Activated CD8-positive, alpha-beta T cell treated with anti-CD3 and anti-CD28 coated beads for 36 hours (primary cell): ENCODE measurements at places on chromosomes 4 and X. TPM values are rescaled to one million over a fixed set of nuclear protein-coding genes. Genes with fewer than 3 reads are reported as not detected.
A peak's percentile ranks its signal among the peaks of the same experiment; 100 is the strongest.

The STOX2 gene
- not detected for total RNA-seq

DNA sequence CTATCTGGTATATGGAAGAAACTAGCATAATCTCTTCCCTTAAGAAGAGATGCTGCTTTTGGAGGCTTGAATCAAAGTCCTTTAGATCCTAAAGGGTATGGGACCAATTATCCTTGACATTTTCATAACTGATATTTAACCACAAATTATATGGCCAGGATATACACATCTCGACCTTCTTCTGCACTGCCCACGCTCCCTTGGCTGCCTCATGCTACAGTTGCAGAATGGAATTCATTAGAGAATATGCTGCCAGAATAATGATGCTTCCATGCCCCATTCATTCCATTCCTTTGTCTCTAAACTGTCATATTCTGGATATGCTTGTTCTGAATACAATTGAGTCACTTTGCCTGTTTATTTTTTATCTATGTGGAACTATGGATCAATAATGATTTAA lies 157.1 kb upstream of the PACRGL start:
- no peak for DNase-seq

- DNase-seq: no peak
These were observed 2.9 kb downstream of the TMEM128 start for GRCh38 chr4:4245172-4245571.

GRCh38 chrX:153968255-153968654 lies 3.4 kb downstream of the HCFC1 start:
- DNase-seq: no peak

DNA sequence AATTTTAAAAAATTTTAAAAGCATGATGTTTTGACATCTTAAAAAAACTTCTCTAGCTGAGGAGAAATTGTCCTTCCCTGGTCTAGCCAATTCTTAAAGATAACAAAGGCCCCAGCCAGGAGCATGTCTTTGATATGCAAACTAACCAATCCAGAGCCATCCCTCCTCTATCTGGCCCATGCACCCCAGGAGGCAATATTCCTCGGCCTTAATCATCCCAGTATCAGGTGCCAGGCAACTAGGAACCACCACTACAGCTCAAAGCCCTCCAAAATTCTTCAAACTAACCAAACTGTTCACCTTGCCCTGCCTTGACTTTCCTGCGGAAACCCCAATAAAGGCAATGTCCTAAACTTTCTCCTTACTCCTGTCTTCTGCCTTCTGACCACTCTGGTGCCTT lies 97.8 kb upstream of the USP9X start:
- no peak for DNase-seq

- no peak for DNase-seq
These were observed 41.8 kb downstream of the RBM47 start for GRCh38 chr4:40587826-40588225.

DNA sequence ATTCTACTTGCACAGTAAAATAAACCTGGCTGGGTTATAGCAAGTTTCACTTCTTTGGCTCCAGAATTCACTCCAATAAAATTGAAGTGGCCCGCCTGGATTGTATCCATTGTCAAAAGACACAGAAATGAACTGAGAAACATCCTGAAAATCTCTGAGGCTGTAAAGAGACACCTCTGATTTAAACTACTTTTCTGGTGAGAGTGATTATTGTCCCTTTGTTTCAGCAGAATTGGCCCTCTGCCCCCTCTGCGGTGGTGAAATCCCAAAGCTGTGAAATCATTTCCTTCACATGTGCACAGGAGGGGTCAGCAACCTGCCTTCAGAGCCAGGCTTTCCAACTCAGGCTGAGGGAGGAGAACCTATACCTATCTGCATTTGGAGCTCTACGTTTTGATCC lies 23.0 kb downstream of the GAB3 start:
- DNase-seq: no peak

GRCh38 chr4:77199701-77200100 lies 42.7 kb downstream of the CCNG2 start:
- DNase-seq: no peak

DNA sequence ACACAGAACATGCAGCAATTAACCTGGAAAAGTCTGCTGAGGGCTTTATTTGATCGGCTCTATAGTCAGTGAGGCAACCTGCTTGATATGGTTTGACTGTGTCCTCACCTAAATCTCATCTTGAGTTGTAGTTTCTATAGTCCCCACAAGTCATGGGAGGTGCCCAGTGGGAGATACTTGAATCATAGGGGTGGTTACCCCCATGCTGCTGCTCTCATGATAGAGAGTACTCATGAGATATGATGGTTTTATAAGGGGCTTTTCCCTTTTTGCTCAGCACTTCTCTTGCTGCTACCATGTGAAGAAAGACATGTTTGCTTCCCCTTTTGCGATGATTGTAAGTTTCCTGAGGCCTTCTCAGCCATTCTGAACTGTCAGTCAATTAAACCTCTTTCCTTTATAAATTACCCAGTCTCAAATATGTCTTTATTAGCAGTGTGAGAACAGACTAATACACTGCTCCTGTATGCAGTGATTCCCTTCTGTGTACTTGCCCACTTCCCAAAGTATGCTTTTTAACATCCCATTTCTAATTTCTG lies 78.2 kb downstream of the NPFFR2 start:
- no peak for DNase-seq

DNA sequence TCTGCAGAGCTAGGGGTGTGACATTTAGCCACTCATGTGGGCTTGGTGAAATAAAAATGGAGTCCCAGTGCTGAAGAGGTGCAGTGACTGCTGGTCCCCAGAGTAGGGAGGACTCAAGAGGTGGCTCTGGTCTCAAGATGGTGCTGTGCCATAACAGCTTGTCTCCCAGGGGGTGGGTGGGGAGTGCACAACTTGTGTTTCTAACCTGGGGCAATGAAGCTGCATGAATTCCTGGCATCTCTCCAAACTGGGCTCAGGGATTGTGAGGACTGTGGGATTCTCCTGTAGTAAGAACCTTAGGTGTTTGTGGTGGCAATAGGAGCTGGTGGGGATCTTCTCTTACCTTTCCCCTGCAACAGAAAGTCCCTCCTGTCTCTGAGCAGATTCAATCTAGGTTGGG lies 278.9 kb upstream of the SFRP2 start:
- no peak for DNase-seq

GRCh38 chr4:148225639-148226038 lies 216.6 kb downstream of the NR3C2 start:
- DNase-seq: no peak

The MAGEA4 gene
- not detected for total RNA-seq

The GALNTL6 gene
- total RNA-seq: not detected

The XAGE1B gene
- not detected for total RNA-seq

DNA sequence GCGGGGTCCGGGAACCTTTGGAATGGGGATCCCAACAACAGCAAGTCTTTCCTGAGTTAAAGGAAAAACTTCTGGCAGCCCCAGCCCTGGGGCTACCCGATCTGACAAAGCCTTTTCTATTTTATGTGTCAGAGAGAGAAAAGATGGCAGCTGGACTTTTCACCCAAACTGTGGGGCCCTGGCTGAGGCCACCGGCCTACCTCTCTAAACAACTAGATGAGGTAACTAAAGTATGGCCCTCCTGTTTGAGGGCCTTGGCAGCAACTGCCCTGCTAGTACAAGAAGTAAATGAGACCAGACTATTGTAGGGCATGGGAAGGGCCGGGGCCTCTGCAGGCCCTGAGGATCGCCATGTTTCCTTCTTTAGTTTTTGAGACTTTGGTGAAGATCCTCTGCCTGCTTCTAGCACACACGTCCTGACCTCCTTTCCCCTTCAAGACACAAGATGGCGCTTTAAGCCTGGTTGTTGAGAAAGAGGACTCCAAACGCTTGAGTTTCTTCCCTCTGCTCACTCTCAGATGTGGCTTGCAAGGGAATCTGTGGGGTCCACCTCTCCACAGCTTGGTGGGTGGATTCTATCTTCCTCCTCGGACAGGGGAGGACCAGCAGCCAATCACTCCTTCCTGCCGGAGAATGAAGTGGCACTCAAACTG lies 18.5 kb upstream of the DRD5 start:
- DNase-seq: peak; percentile 62

DNA sequence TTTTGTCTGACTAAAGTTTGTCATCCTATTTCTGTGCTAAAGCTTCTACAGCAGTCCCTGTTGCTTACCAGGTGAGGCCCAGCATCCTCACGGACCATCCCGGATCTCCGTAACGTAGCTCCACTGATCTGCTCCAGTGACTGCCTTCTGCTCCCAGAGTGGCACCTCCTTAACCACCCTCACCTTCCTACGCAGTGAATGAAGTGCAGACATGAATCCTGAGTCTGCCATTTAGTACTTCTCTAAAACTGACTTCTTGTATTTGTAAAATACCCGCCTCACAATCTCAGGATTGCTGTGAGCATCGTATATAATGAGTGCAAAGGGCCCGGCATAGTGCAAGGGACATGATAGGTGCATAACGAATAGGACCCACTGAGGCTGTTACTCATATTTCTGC lies 27.7 kb upstream of the ACSL1 start:
- no peak for DNase-seq

GRCh38 chr4:125849869-125850268 lies 535.1 kb downstream of the FAT4 start:
- no peak for DNase-seq

The SMIM31 gene
- not detected for total RNA-seq

The DCAF4L1 gene
- 0.31 TPM for total RNA-seq

GRCh38 chr4:3792813-3793212 lies 26.6 kb downstream of the ADRA2C start:
- DNase-seq: peak; percentile 15

- no peak for DNase-seq
These were observed 452.7 kb upstream of the HS3ST1 start for GRCh38 chr4:11881364-11881763.

GRCh38 chrX:8403988-8404387 lies 60.6 kb upstream of the VCX3B start:
- DNase-seq: no peak

The DDIT4L gene
- 0.63 TPM for total RNA-seq

- no peak for DNase-seq
These were observed 16.0 kb downstream of the UBA6 start for GRCh38 chr4:67684839-67685531.

DNA sequence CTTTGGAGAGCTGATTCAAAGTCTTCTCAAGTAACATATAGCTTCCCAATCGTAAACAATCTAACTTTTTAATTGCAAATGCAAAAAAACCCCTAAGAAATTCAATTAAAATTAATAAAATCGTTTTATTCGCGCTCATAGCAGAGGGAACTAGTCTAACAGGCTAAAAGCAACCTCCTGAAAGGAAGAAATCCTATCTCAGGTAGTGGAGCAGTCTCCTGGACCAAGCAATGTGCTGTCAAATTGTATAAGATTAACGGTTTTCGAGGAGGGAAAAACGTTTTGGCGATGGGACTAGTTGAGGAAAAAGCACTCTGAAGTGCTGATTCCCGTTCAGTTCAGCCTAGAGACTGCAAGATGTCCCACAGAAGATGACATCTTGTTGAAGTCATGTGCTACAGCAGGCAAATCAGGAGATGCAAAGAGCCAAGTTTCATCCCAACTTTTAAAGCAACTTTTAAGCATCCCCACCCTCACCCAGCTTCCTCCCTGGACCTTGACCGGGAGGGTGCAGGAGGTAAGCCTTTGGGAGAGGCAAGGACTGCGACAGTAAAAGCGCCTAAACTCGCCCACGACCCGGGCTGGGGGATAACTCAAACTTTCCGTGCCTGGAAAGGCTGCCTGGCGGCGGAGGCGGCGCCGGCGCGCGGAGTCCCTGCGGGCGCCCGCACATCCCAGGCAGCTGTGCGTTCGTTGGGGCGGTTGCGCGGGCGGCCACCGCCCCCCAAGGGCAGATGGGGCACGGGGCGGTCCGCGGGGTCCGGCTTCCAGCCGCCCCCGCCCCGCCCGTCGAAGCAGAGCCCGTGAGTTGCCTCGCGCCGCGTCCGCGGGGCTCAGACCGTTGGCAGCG lies 784 bp downstream of the MAP7D3 start:
- DNase-seq: peak; percentile 54

The ZNF518B gene
- total RNA-seq: 13.8 TPM

- no peak for DNase-seq
These were observed 33.4 kb downstream of the C4orf50 start for GRCh38 chr4:5984843-5985242.

DNA sequence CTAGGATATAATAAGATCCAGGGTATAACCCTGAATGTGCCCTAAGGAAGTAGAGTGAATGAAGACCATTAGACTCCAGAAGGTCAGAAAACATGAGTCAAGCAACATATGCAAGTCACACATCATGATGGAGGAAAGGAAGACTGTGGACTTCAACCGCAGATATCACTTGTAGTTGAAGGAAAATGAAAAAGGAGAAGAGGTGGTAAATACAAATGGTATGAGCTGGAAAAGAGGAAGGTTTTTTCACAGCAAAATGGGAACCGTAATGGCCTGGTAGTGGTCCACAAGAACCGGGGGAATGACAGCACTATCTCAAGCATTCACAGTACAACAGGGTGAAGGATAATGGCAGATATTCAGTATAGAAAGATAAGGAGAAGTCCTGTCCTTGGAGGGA lies 5.2 kb upstream of the SCFD2 start:
- DNase-seq: no peak

DNA sequence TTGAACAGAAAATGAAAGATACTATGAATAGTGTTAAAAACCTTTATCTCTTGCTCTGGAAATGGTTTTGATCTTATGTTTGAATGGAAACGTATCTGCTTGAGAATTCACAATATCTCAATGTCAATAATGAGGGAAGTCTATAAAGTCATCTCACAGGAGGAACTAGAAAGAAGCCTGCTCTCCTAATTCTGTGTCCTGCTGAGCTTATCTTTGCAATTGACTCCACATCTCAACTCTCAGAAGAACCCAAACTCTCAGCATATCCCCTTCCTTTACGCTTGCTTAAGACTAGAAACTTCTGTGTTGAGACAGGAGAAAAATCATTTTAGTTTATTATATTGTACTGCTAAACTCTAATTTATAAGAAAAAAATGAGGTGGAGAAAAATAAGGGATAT lies 8.3 kb upstream of the PF4V1 start:
- no peak for DNase-seq

DNA sequence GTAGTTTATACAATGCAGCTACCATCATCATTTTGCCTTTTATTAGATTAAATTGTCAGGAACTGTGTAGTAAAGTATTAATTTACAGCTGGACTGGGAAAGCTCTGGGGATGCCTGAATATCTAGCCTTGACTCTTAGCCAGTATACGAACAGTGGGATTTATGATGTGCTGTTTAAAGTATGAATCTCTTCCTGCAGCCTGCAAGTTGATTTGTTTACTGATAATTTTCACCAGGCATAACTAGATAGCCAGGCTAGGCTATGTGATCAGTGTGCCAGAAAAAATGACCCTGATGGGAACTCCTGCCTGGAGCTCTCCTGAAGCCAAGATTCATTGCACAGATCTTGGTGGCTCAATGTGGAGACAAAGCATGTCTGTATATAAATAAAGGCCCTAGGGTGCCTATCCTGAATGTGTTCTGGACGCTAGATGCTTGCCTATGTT lies 119.2 kb downstream of the SCLT1 start:
- no peak for DNase-seq

The TAF7L gene
- total RNA-seq: not detected

DNA sequence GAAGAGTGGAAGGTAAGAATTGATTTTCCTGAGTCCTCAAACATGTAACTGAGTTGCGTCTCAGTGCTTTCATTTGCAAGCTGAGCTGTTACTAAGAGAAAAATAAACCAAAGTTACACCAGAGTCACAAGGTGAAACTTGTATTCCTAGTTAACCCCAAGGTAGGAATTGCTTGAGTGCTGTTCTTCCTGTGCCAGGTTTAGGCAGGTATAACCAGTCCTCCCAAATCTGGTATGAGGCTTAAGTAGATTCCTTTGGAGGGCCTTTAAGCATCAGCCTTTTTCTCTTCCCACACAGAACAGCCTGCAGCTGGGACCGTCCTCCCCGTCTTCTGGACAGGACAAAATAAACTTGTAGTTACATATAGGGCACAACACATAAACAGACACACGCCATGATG lies 2.3 kb upstream of the BTC start:
- DNase-seq: no peak

The NALF2 gene
- 0.13 TPM for total RNA-seq

- no peak for DNase-seq
These were observed 13.0 kb downstream of the PPP1R3F start for GRCh38 chrX:49282647-49283011.
